ENCODE measurements at places on chromosomes 5 and 9. TPM values are rescaled to one million over a fixed set of nuclear protein-coding genes. Genes with fewer than 3 reads are reported as not detected.

CCIN gene
- total RNA-seq, result 0.36 TPM

TRIM41 gene
- 21.4 TPM for total RNA-seq

ZFP37 gene
- total RNA-seq, result 0.55 TPM

SLC34A1 gene
- total RNA-seq, result not detected

SHISAL2B gene
- total RNA-seq, result not detected

TXNDC8 gene
- not detected for total RNA-seq

MYMK gene
- not detected for total RNA-seq

PCDHGA8 gene
- not detected for total RNA-seq

DNA sequence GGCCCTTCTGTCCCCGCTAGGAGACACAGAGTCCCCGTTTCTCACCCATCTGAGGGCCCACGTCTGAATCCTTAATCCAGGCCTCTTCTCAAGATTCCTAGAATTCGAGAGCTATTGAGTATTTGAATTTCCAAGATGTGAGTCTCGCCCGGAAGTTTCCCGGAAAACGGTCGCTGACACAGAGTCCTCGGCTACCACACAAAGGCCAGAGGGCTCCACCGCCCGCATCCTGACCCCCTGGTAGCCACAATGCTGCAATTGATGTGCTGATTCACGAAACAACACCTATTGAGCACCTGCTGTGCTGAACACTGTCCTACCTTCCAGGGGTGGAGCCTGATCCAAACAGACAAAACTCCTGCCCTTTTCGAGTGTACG lies 670 bp upstream of the FBP1 start:
- DNase-seq, result no peak
- H3K36me3 ChIP-seq, result no peaks in the 10 kb centered on the region
- H3K27me3 ChIP-seq, result no peaks in the 10 kb centered on the region
- H3K4me1 ChIP-seq, result peaks cover 15% of the 10 kb centered on the region
- H3K4me3 ChIP-seq, result peak overlapping the region; percentile 72
- H3K27ac ChIP-seq, result peak overlapping the region; percentile 22

GRCh38 chr9:22244139-22245011 lies 202.2 kb upstream of the DMRTA1 start:
- no peak overlapping the region for H3K27ac ChIP-seq
- no peaks in the 10 kb centered on the region for H3K27me3 ChIP-seq
- no peak for DNase-seq
- no peaks in the 10 kb centered on the region for H3K36me3 ChIP-seq
- no peak overlapping the region for H3K4me3 ChIP-seq
- no peaks in the 10 kb centered on the region for H3K4me1 ChIP-seq

GRCh38 chr5:140546851-140547507 lies 483 bp upstream of the EIF4EBP3 start:
- H3K36me3 ChIP-seq, result peaks cover 40% of the 10 kb centered on the region
- H3K27ac ChIP-seq, result peak overlapping the region; percentile 88
- DNase-seq, result no peak

DNA sequence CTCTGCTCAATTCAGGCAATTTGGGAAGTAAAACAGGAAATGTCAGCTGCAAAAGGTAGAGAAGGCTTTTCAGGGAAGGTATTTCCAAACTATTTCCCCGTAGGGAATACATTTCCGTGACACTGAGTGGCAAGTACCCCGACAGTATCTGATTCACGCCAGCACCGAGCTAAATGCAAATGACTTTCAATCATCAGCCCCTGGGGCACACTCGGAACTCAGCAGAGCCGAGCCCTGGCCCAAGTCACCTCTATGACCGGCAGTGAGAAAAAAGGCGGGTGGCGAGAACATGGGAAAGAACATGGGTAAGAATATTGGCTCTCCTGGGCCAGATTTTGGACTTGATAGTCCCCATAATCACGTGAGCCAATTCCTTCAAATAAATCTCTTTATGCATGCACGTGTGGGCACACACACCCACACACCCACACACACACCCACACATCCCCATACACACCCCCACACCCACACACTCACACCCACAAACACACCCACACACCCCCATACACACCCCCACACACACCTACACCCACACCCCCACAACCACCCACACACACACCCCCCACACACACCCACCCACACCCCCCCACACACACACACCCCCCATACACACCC lies 43.0 kb downstream of the COL23A1 start:
- DNase-seq, result no peak
- no peaks in the 10 kb centered on the region for H3K4me1 ChIP-seq
- no peak overlapping the region for H3K27ac ChIP-seq

DNA sequence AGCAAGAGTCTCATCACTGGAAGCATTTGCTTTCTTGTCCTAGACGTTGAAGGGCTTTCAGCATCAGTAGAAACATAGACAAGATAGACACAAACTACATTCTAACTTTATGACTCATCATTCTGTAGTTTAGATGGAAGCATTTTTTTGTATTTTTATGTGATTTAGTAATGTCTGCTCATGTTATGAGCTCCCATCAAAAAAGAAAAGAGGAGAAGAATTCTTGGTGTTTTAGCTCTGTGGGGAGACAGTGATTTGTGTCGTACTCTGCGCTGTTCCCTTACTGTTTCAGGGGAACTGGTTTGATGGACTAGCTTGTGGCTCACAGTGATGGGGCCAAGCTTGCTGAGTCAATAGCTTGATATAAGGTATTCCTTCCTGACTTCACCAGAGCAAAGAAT lies 159.2 kb upstream of the WWC1 start:
- H3K36me3 ChIP-seq, result no peaks in the 10 kb centered on the region
- no peaks in the 10 kb centered on the region for H3K27me3 ChIP-seq
- H3K27ac ChIP-seq, result no peak overlapping the region
- H3K4me1 ChIP-seq, result no peaks in the 10 kb centered on the region

DNA sequence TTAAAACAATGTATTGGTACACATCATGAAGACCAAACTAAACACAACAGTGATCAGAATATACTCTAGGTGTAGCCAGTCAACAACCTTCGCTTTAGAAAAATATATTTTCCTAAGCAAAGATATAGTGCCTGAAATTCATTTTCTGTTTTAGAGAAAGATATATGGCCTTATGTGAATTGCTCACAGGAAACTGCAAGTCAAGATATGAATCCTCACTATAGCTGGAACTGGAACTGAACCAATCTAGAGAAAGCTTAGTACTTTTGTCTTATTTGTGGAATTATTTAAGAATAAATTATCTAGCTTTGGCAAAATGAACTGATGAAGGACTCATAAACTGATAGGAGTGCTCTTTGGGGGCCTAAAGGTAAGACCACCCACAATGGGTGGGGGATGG lies 27.3 kb downstream of the GZMK start:
- no peaks in the 10 kb centered on the region for H3K36me3 ChIP-seq
- no peak overlapping the region for H3K27ac ChIP-seq
- no peaks in the 10 kb centered on the region for H3K4me1 ChIP-seq
- H3K27me3 ChIP-seq, result no peaks in the 10 kb centered on the region

DNA sequence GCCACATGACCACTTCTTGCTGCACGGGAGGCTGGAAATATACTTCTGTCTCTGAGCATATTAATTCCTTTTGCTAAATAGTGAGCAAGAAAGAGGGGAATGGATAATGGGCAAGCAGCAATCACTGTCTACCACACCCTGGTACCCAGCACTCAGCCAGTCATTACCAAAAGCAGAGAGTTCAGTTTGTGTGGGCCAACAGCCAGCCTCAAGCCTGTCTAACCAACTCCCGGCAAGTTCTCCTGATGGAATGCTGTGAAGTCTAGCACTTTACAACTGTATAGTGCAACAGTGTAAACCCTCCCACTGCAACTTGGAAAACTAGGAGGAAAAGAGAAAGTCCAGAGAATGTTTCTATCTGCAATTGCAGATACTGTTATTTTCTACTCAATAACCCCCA lies 47.8 kb downstream of the PLK2 start:
- no peak overlapping the region for H3K27ac ChIP-seq
- H3K4me1 ChIP-seq, result no peaks in the 10 kb centered on the region
- no peak overlapping the region for H3K4me3 ChIP-seq
- no peak for DNase-seq
- no peaks in the 10 kb centered on the region for H3K27me3 ChIP-seq
- no peaks in the 10 kb centered on the region for H3K36me3 ChIP-seq

DNA sequence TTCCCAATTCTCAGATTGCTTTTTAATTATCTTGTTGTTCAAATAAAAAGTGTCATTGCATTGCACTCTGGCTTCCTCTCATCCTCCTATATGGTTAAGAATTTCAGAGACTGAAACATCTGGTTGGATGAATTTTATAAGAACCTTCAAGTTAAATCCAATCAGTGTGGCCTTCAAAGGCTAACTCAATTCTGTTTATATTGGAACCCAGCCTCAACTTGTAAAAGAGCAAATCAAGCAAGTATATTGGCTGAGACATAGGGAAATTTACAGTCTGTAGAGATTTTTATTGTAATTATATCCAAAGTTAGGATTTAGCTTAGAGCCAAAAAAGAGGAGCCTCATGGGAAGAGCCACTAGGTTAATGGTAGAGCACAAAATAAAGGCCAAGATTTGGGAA lies 159.9 kb upstream of the FER start:
- H3K27ac ChIP-seq, result no peak overlapping the region
- no peaks in the 10 kb centered on the region for H3K4me1 ChIP-seq
- no peaks in the 10 kb centered on the region for H3K27me3 ChIP-seq
- H3K4me3 ChIP-seq, result no peak overlapping the region
- no peaks in the 10 kb centered on the region for H3K36me3 ChIP-seq
- no peak for DNase-seq

- H3K4me3 ChIP-seq, result no peak overlapping the region
- no peaks in the 10 kb centered on the region for H3K4me1 ChIP-seq
- no peak overlapping the region for H3K27ac ChIP-seq
- no peaks in the 10 kb centered on the region for H3K27me3 ChIP-seq
- no peak for DNase-seq
These were observed 117.7 kb downstream of the PAPPA start for GRCh38 chr9:116271340-116271739.

DNA sequence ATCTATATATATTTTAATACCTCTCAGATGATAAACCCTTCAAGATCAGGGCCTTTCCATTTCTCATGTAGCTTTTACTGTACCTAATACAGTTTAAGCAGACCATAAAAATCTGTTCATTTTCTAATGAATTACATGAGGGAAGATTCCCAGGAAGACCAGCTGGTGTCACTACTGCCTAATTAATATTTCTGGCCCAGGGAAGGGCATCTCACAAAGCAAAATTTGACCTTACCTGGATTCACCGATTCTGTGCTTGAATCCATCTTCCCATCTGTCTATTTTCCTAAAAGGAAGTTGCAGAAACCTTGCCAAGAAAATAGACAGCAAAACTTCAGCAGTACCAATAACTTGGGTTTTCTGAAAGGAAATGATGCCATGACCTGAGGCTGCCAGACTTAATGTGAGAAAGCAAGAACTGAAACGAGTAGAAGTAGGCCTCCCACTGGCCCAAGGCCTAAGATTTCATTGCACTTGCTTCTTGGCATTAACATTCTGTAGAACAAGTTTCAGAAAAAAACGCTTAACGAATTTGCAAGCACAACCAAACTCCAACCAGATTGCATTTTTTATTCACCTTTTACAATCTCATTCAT lies 83.0 kb upstream of the GLIS3 start:
- no peak overlapping the region for H3K27ac ChIP-seq
- H3K4me1 ChIP-seq, result no peaks in the 10 kb centered on the region
- peak; percentile 58 for DNase-seq

DNA sequence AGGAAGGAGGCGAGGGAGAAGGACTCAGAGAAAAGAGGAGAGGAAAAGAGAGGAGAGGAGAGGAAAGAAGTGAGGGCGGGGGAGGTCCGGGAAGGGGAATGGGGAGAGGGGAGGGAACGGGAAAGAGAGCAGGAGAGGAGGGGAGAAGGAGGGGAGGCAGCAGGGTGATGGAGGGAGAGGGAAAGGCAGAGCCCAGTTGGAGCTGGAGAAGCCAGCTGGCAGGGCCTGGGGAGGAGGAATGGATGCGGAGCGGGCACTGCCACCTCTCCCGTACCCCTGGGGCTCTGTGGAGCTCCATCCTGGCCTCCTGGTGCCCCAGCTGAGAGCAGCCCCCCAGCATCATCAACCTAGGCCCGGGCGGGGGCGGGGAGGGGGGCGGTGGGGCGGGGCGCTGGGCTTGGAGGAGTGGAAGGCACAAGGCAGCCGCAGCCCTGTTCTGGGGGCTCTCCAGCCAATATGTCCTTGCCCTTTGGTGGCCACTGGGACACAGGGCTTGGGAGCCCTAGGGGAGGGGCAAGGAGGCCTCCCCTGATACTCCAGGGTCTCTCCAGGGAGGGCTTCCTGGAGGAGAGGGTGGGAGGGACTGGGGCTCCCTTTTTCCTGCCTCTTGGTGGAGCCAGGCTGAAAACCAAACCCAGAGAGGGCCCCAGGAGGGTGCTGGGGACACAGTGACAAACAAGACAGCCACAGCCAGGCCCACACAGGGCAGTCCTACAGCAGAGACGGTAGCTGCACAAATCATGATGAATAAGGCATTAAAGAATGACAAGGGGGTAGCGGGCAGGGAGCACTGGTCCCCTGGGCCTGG lies 123.7 kb downstream of the C9orf50 start:
- H3K4me3 ChIP-seq, result peak overlapping the region; percentile 75
- no peaks in the 10 kb centered on the region for H3K27me3 ChIP-seq
- no peak overlapping the region for H3K27ac ChIP-seq
- DNase-seq, result no peak

DNA sequence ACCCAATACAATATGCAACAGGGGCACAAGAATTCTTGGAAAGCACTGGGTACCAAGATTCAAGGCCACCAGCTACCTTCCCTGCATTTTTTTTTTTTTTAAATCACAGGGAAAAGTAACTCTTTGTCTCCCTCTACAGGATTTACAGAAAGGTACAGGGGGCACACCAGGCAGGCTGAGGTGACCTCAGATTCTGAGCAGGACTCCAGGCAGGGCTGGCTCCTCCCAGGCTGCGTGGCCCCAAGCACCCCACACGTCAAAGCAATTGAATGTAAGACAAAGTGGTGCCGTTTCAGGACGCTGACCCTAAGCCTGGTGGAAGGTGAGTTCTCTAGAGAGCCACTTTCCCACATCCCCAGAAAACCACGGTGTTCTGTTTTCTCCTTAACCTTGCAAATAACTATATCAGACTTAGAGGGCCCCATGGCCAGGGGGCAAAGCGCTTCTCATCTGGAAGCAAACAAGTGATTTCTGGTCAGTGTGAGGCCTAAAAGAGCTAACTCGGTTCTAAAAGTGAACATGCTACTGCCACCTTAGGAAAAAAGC lies 222.6 kb downstream of the ROR2 start:
- H3K4me3 ChIP-seq, result no peak overlapping the region
- DNase-seq, result peak; percentile 50
- no peaks in the 10 kb centered on the region for H3K27me3 ChIP-seq
- H3K36me3 ChIP-seq, result no peaks in the 10 kb centered on the region
- no peak overlapping the region for H3K27ac ChIP-seq
- H3K4me1 ChIP-seq, result no peaks in the 10 kb centered on the region

DNA sequence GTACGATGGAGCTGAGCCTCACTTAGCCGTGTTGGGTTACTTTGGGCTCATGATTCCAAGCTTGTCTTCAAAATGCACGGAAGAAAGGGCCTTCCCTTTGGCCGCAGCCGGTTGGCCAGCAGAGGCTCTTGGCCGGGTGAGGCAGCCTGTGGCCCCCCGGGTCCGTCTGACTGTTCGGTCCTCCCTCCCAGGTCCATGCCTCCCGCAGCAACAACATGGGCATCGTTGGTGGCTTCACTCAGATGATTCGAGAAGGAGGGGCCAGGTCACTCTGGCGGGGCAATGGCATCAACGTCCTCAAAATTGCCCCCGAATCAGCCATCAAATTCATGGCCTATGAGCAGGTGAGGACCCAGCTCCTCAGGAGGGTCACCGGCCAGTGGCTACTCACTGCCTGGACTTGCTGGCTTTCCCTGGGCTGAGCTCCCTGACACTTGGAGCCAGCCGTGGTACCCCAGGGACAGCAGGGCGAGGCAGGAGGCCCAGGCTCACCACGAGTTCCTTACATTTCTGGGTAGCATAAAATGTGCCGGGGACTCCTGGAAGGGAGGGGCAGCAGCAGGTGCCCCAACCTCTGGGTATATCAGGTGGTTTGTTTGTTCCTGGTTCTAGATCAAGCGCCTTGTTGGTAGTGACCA lies 21.9 kb downstream of the PTGES2 start:
- peaks cover 79% of the 10 kb centered on the region for H3K36me3 ChIP-seq
- H3K27ac ChIP-seq, result no peak overlapping the region
- H3K4me3 ChIP-seq, result no peak overlapping the region
- no peaks in the 10 kb centered on the region for H3K27me3 ChIP-seq
